ENCODE measurements at places on chromosomes 7 and 10.

DNA sequence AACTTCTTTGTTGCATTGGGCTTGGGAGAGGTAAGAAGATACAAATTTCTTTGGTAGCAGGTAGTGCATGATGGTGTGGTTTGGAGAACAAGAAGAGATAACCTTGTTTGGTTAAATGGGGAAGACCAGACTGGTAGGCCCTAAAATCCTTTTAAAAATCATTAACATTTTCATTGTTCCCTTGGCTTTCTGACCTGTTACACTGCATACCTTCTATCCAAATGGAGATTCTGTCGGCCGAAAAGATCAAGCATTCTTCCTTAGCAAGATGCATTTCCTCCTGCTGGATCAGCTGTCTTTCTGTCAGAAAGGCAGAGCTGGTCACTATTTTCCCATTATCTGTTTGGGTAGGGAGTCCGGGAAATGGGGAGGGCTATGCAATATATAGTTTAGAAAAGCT is 33.7 kb downstream of the AGK start:
- DNase-seq, result no peak

DNA sequence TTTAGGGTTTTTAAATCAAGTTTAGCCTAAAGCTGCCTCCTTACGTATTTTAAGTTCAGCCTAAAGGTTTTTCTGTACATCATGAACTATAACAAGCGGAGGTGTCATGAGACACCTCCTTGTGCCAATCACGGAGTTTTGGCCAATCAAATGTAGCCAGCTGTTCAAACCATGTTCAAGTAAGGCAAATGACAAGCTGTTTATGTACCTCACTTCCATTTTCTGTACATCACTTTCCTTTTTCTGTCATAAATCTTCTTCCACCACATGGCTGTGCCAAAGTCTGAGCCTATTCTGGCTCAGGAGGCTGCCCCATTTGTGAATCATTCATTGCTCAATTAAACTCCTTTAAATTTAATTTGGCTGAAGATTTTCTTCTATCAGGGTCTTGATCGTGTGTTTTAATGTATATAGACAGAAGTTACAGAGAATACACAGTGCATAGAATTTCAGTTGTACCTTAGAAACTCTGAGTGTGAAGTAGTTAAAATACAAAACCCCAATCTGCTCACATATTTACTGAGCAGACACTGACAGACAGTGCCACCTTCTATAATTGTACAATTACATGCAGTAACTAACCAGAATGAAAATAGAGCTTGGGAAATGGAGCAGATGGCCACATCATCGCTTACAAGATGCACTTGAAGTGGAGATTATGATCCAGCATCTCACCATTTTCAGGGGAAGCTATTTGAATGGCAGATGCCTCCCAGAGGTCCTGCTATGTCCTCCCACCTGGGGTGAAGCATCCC is 76.9 kb upstream of the LANCL2 start:
- DNase-seq, result no peak

- peak; percentile 60 for DNase-seq
Measured at GRCh38 chr10:61975391-61975932, 74.0 kb downstream of the ARID5B start.

- no peak for DNase-seq
Measured at GRCh38 chr10:121152033-121152432, 300.9 kb downstream of the WDR11 start.

DNA sequence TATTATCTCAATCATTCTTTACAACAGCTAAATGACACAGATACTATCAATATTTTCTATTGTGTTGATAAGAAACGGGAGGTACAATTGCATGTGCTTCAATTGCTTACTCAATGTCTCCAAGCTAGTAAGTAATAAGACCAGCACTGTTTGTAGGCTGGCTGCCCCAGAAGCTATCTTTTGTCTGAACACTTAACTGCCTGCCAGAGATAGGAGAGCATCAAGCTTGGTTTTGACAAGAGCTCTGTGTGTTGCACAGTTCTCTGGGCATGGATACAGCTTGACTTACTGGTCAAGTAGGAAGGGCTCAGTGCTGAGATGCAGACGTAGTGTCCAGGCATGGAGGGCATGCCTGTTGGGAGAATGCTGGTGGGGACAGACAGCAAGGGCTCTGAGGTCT is 26.3 kb upstream of the CAPZA2 start:
- no peak for DNase-seq

DNA sequence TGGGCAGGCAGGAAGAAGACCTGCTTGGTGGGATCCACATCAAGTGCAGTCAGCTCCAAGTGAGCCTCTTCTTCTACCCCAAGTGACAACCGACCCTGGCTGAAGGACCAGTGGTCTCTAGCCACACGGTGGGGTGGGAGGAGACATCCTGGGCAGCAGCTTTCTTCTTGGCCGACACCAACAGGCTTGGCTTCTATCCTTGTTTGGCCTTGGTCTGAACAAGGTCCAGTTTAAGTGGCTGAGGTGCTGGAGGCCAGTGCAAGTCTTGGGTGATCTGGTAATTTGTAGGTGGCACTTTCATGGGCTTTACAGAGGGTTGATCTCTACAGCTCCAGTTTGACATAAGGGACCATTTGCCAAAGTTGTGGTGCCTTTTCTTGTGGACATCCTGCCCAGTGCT is 63.6 kb upstream of the PDCD4 start:
- no peak for DNase-seq

GRCh38 chr7:129308047-129308446 is 83.2 kb downstream of the AHCYL2 start:
- DNase-seq, result peak; percentile 21

DNA sequence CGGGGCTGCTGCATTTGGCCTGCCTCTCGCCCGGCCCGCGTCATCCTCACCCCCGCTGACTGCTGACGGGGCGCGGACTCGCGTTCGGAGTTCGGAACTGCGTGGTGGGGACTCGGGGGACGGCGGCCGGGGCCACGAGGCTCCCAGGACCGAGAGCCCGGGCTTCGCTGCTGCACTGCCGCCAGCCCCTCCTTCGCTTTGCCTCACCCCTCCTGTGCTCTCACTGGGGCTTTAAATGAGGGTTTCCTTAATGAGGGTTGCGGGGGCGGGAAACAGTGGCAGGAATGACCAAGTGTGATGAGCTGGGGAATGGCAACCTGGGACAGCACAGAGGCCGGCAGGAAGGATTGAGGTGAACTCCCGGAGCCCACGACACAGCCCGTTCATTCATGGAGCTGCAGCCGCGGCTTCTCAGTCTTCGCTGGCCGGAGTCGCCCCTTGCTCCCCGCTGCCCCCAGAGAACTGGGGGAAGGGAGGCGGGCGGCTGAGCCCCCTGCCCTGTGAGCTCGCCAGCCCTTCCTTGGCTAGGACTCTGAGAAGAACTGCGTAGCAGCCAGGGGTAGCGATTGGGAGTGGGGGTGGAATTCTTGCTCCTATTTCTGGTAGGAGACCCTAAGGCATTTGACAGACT is 1.5 kb upstream of the LRRC4 start:
- no peak for DNase-seq

DNA sequence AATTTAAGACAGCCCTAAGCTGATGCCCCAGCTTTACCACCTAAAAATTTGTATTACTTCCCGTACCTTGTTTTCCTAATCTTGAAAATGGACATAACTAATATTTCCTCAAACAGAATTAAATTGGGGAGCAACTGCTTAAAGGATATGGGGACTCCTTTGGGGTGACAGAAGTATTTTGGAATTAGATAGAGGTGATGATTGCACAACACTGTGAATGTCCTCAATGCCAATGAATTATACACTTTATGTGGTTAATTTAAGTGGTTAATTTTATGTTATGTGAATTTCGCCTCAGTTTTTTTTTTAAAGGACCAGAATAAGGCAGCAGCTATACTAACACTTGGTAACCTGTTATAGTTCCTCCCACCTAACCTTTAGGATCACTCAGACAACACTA is 19.9 kb upstream of the NPFFR1 start:
- DNase-seq, result no peak

GRCh38 chr10:15478429-15478828 is 107.3 kb upstream of the FAM171A1 start:
- DNase-seq, result no peak

GRCh38 chr7:124162667-124163066 is 129.8 kb upstream of the TMEM229A start:
- no peak for DNase-seq
